ENCODE measurements at places on chromosomes 3 and 15.
A peak's percentile ranks its signal among the peaks of the same experiment; 100 is the strongest.

DNA sequence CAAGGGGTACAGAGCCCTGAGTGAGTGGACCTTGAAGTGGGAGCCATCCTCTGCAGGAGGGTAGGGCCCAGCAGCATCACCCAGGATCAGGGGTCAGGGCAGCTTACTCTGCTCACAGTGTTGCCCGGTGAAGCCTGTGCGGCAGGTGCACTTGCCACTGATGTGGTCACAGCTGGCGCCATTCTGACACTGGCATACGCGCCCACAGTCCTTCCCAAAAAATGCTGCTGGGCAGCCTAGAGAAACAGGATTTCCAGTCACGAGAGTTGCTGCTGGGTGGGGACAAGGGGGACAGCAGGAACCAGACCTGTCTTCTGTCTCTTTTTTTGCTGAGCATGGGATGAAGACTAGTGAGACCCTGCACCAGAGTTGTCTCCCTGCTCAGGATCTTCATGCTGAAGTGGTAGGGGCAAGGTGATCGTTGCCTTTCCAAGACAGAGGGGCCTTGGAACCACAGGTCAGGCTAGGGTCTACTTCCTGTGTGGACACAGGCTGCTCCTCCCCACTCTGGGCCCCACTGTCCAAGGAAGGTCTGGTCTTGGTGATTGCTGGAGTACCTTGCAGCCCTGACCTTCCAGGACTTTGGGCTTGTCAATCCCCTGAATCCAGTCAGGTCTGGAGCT, 46.9 kb downstream of the RAB11A start:
- no peak for DNase-seq

DNA sequence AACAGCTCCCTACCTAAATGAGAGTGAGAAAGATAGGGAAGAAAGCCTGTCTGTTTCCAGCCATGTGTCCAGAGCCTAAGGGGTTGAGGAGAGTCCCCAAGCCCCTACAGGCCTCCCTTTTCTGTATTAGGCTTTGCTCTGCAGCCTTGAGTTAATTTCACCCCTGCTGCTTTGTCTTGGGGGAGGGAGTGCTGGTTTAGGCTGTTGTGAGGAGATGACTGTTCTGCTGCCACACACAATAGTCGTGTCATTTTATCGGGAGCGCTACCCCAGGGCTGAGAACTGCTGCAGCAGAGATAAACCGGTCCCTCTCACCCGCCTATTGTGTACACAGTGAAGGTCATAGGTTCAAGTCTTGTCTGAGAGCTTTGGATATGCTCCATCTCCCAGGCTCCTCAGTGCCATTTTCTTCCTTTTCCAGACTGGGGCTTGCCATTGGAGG, 1.4 kb downstream of the ZNF609 start:
- DNase-seq, result peak; percentile 21

GRCh38 chr3:17840126-17840525, 97.7 kb upstream of the TBC1D5 start:
- no peak for DNase-seq

- DNase-seq, result no peak
These were observed 10.9 kb upstream of the BCL2A1 start for GRCh38 chr15:79981831-79982455.

- DNase-seq, result no peak
These were observed 15.4 kb downstream of the TMOD3 start for GRCh38 chr15:51844747-51845426.

DNA sequence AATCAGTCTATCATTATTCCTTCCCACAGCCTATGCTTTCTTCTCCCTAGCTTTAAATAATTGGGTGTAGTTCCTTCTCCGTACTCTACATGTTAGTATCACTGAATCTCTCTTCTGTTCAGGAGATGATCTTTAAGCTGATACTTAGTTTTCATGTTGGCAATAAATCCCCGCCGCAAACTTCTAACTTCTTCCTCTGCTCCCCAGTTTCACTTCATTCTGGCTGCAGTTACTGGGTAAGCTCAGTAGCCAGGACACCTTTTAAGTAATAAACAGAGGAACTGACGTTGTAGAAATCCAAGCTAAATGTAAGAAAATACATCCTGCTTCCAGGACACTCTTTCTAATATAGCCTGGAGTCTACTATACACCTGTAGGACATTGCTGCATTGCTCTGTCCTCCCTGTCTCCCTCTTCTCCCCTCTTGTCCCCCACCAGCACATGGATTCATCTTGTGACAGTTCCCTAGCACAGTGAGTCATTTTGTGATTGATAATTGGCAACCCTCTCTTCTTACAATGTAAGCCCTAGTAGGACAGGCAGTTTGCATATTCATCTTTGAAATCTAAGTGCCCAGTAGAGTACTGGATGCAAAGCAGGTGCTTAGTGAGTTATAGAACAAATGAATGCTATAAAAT, 598.2 kb downstream of the UNC13C start:
- no peak for DNase-seq

GRCh38 chr15:77014132-77015081, 19.5 kb downstream of the PSTPIP1 start:
- no peak for DNase-seq

DNA sequence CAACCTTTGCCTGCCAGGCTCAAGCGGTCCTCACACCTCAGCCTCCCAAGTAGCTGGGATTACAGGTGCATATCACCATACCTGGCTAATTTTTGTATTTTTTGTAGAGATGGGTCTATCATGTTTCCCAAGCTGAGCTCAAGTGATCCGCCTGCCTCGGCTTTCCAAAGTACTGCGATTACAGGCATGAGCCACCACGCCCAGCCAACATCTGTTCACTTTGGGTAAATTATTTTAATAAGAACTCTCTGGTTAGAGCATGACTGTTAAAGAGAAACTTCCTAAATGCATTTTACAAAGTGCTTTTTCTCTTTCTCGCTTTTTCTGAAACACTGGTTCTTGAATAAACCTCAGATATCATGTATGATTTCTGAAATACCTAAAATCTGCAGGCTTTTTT, 172.5 kb downstream of the PTPRG start:
- DNase-seq, result peak; percentile 18

DNA sequence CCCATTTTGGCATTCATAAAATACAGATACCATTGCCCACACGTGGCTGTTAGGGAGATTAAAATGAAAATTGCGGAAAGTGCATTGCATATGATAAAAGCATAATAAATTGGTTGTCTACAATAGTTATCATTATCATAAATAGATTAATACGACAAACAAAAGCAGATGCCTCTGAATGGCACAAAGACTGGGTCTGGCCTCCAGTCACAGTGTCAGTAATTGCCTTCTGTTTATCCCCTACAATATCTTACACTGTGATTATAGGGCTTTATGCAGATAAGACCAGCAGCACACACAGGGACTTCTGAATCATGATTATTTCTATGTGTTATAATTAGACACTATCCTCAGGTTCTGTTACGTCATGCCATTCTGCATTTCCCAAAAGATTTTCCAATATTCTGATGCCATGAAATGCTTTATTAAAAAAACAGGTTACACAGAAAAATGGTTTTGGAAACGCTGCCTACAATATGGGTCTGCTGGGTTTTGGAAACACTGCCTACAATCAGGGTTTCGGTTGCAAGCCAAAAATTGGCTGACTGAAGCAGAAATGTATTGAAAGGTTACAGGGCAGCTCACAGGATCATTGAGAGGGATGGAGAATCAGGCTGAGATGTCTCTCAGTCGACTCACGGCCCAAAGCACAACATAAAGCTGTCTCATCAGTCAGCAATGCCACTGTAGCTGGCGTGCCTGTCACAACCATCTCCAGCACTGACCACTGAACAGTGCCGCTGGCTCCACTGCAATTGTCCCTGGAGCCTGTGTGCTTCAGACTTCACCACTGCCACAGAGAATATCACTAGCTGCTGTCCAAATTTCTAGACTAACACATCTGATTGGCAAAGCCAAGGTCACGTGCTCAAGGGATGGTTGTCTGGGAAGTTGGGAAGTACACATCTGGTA, 248.1 kb downstream of the ERC2 start:
- no peak for DNase-seq

- DNase-seq, result no peak
These were observed 25.9 kb upstream of the GOLGA8B start for GRCh38 chr15:34609102-34610057.

- DNase-seq, result no peak
These were observed 29.8 kb downstream of the LARS2 start for GRCh38 chr3:45417930-45418847.

GRCh38 chr3:129587566-129588210, 18.8 kb downstream of the PLXND1 start:
- DNase-seq, result peak; percentile 24
